ENCODE measurements at places on chromosomes 7 and 10.

DNA sequence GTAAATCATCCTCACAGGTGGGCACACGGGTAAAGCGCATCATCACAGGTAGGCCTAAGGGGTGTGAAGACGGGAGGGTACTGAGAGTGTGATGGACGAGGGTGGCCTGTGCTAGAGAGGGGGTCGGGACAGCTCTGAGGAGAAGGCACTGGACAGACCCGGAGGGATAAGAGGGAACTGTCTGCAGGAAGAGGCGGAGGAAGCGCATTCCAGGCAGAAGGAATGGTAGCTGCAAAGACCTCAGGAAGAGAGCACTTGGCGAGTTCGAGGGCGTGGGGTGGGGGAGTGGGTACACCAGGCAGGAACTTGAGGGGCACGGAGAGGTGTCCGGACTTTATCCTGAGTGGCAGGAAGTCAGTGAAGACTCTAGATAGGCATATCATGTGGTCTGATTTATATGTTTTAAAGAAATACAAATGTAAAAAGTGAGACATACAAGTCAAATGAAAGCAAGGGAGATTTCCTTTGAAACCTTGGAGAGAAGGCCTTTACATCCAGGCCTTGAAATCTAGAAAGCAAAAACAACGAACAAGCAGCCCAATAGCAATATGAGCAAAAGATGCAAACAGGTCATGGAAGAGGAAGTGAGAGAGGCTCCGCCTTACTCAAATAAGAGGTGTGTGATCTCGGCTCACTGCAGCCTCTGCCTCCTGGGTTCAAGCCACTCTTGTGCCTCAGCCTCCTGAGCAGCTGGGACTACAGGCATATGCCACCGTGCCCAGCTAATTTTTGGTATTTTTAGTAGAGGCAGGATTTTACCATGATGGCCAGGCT, 3.6 kb downstream of the LHPP start:
- no peak for DNase-seq

DNA sequence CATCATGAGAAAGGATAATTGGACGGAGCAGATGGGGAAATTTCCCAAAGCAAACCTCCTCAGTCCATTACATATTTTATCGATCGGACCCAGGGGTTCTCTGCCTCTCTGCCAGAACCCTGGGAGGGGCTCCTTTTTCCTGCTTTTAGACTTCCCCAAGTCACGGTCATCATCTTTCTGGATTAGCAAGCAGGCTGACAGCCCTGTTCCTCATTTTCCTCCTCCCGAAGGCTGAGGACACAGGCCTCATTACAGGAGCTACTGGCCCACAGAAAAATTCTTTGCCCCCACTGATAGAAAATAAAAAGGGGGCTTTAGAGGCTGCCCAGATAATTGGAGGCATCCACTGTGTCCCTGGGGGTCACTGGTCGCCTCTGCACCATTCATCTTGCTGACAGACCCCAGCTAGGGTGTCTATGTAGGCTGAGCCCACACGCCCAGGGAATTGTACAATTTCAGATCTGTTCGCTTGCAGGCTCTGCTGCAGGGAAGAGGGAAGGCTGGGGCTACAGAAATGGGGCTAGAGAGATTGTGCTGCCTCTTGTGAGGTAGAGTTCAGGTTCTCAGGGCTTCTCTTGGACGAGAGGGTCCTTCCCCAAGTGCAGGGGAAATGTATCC, 125.7 kb upstream of the SDK1 start:
- DNase-seq = no peak

GRCh38 chr7:46256870-46257661, 336.0 kb upstream of the IGFBP3 start:
- no peak for DNase-seq

- DNase-seq = no peak
Measured at GRCh38 chr7:151769188-151769821, 107.6 kb downstream of the PRKAG2 start.

GRCh38 chr10:127720142-127720541, 16.8 kb upstream of the FOXI2 start:
- DNase-seq = no peak

GRCh38 chr7:74379938-74380337, 73.8 kb upstream of the GTF2IRD1 start:
- DNase-seq = peak; percentile 67

GRCh38 chr10:113480081-113480360, 72.8 kb upstream of the HABP2 start:
- no peak for DNase-seq

- no peak for DNase-seq
Measured at GRCh38 chr10:81920213-81920829, 45.3 kb downstream of the NRG3 start.

- DNase-seq = no peak
Measured at GRCh38 chr7:157930926-157931466, 594.2 kb downstream of the DNAJB6 start.

DNA sequence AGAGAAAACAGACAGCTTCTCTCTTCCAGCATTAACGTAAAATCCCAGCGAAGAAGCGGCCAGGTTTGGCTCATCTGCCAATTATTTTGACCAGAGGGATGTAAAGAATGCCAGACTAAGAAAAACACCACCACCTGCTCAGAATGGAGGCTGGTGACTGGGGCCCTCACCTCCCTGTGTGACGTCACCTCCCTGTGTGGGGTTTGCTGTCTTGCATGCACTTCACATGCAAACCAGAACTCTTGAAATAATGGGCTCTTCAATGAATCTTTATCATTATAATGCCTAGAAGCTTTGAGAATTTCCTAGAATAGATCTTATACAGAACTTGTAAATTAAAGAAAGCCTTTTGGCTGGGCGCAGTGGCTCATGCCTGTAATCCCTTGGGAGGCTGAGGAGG, 101.8 kb upstream of the WAC start:
- DNase-seq = no peak

DNA sequence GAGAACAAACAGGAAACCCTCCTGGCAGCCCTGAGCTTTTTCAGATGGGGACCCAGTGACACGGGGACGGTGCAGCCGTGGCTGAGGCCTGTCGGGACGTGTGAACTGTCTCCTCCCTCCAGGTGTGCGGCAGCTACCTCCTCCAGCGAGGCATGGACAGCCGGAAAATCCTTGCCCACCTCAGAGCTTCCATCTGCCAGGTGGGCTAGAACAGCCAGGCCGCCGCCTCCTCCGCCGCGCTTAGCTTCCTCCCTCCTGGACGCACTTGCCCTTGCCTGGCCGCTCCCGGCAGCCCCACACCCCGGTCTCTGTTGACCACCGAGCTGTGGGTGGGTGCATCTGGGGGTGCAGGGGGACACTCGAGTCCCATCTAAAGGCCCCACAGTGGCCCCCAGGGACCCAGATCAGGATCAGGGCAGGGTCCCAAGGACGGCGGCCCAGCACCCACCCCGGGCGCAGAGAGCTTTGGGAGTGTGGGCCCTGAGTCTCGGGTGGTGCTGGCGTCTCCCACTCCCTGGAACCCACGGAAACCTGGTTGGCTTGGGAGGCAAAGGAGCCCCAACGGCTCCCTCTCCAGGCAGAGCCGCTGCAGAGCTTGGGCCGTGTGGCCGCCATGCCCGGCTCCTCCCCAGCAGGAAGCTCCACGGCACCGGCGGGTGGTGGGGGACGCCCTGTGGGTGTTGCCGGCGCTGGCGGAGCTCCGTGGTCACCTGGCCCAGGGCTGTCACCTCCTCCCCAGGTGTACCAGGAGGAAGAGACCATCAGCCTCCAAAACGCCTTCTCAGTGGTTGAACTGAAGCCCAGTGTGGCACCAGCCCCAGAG, 32.9 kb upstream of the UTF1 start:
- no peak for DNase-seq

DNA sequence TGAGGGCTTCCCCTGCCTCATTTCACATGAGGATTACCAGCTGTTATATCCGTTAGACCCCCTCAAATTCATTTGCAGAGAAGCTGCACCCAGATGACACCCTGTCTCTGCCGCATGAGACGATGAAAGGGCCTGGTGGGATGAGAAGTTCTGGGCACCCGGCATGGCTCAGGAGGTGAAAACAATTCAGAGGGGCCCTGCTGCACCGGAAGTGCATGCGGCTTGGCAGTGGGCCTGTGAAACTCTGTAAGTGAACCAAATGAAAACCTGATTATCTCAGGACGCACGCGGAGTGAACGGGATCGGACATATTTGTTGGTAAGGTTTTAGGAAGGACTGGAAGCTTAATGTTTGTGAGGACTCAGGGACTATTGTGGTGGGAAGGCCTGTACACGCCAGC, 511.2 kb downstream of the TCERG1L start:
- DNase-seq = no peak

GRCh38 chr7:101125989-101126650, 784 bp upstream of the SERPINE1 start:
- DNase-seq = no peak

DNA sequence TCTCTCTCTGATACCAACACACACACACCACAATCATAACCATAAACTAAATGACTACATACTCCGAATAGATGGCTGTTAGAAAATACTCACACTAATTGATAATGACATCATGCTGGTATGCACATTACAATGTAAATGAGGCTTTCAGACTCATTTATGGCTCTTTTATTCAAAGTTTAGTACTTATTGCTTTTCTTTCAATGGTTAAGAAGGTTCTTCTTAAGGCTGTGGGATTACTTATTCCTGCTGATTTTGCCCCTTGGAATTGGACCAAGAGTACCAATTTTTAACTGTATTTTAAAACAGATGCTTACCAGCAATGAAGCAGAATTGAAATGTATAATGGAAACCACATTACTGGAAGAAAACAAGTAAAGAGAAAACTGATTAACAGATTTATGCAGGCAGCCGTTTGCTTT, 20.6 kb upstream of the CABCOCO1 start:
- DNase-seq = no peak

GRCh38 chr10:99329304-99329553, at the start of gene CNNM1:
Gene CNNM1, plus strand, starts transcription at chr10:99329356. Its CDS starts 32 bp downstream, at chr10:99329388.
- DNase-seq = no peak

Data from cerebellar nuclear complex (tissue), 1 donor.